Activated T-cell treated with anti-CD3 and anti-CD28 coated beads, Interleukin-2, amount 50 U/mL, for 4 hours (primary cell): ENCODE measurements at places on chromosomes 6 and 20. TPM values are rescaled to one million over a fixed set of nuclear protein-coding genes. Genes with fewer than 3 reads are reported as not detected.

DNA sequence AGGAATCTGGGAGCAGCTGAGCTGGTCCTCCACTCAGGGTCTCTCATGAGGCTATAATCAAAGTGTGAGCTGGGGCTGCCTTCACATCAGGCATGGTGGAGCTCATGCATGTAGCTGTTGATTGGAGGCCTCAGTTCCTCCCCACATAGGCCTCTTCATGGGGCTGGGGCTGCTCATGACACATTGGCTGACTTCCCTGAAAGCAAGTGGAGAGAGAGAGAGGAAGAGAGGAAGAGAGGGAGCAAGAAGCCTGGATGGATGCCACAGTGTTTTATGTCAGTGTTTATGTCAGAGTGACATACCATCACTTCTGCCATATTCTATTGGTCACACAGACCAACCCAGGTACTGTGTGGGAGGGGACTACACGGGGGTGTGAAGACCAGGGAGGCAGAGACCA is 43.8 kb downstream of the EYA2 start:
- DNase-seq, result no peak

DNA sequence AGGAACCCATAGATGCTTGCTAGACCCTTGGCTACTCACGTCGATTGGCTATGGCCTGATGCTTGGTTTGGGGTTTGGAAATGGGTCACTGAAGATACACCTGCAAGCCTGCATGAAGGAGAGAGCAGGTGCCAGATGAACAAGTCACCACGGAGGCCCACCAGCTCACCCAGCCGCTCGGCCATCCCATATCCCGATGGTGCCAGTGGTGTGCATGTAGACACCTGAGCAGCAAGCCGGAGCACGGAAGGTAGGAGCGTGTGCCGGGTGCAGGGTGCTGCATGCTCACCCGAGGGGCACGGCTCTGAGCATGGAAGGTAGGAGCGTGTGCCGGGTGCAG is 35.9 kb downstream of the DACT2 start:
- no peak for DNase-seq

- DNase-seq, result no peak
Measured at GRCh38 chr20:25514747-25515340, 70.5 kb downstream of the NINL start.

The SRSF6 gene
- 299 TPM for total RNA-seq

The COL12A1 gene
- total RNA-seq, result 0.30 TPM

GRCh38 chr20:60055740-60056139 is 97.5 kb downstream of the CDH26 start:
- DNase-seq, result no peak
